ENCODE measurements at places on chromosomes 6 and 20.

- no peak for DNase-seq
Measured at GRCh38 chr6:118774581-118774980, 119.4 kb upstream of the ASF1A start.

- DNase-seq = peak; percentile 43
Measured at GRCh38 chr6:95364016-95364604, 213.2 kb upstream of the MANEA start.

- no peak for DNase-seq
Measured at GRCh38 chr6:93243231-93243778, 176.1 kb downstream of the EPHA7 start.

GRCh38 chr6:148370176-148370575 is 27.5 kb downstream of the SASH1 start:
- DNase-seq = no peak

- no peak for DNase-seq
Measured at GRCh38 chr20:55947701-55948100, 57.6 kb downstream of the CBLN4 start.

DNA sequence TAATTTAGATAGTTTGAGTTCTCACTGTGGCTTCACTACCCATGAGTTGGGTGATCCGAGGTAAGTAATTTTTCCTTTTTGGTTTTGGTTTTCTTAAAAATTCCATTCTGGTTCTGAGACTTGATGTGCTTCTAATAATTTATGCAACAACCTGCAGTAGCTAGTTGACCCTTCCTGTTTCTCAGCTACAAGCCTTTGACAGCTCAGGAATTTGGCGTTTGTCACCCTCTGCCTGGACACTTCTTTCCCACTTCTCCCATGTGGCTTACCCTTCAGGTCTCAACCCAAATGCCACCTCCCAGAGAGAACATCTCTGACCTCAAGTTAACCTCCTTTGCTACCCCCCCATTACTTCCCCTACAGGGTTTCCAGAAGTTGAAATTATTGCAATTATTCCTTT is 49.7 kb upstream of the TSHZ2 start:
- DNase-seq = no peak

GRCh38 chr20:3658019-3658715 is 5.0 kb downstream of the GFRA4 start:
- no peak for DNase-seq

DNA sequence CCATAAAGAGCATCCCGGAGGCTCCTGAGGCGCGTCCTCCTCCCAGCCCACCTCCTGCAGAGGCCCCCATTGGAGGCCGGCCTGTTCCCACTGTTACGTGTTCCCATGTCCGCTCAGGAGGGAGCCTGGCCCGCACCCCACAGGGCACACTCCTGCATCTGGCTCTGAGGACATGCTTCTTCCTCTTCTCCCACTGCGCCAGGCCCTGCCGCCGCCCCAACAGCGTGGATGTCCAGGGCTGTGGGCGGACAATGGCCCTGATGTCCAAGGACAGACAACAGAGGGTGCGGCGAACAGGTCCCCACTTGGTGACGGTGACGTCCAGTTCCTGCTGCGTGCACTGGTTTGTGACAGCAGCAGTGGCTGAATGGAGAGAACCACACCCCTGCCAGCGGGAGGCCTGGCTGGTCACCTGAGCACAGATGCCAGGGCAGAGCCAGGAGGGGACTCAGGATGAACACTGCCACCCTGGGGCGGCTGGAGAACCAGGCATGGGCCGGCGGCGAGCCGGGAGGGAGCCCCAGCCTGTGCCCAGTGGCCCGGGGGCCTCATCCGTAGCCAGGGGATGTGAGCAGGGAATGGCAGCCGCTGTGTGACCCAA is 26.6 kb downstream of the FRMD1 start:
- no peak for DNase-seq

GRCh38 chr6:24606200-24606930 is 39.6 kb downstream of the KIAA0319 start:
- no peak for DNase-seq

- DNase-seq = no peak
Measured at GRCh38 chr6:161353208-161353613, 79.3 kb upstream of the AGPAT4 start.

DNA sequence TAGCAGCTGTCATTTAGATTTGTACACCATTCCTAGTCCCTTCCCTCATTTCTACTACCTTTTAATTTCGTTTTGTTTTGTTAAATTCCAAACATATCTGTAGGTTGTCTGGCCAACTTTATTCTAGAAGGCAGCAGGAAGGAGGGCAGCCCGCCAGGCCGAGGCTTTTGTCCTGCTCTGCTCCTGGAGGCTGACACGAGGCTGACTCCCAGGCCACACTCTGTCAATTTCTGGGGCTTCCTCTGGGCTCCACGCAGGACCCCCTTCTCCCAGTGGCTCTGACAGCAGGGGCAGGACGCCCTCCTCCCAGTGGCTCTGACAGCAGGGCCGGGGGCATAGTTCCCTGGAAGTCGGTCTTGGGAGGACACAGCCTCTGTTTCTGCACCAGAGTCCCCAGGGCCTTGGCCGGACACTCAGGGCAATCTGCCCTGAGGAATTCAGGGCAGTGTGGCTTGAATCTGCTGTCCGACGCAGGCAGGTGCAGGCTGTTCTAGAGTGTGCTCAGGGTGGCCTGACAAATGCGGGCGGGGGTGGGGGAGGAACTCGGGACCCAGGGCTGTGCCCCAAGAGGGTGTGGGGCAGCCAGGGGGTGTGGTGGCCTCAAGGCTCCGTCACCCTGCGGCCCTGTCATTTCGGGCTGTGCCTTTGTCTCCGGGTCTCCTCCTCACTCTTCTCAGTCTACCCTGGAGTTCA is 11.8 kb downstream of the SMOC2 start:
- no peak for DNase-seq

- peak; percentile 73 for DNase-seq
Measured at GRCh38 chr6:42898891-42899361, 16.9 kb upstream of the PTCRA start.

DNA sequence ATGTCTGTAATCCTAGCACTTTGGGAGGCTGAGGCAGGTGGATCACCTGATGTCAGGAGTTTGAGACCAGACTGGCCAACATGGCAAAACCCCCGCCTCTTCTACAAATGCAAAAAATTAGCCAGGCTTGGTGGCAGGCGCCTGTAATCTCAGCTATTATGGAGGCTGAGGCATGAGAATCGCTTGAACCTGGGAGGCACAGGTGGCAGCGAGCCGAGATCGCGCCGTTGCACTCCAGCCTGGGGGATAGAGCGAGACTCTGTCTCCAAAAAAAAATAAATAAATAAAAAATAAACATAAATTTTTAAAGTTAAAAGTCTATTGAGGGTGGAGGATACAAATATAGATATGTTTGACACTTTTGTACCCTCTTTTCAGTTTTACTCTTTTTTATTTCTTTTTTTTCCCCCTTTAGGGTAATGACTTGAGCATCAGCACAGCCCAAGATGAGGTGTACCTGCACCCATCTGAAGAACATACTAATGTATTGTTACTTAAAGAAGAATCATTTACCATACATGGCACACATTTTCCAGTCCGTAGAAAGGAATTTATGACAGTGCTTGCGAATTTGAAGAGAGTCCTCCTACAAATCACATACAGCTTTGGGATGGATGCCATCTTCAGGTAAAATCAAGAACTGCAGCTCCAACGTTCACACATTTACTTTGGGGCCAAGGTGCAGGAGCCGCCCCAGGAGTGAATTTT is 368.9 kb downstream of the LAMA2 start:
- peak; percentile 53 for DNase-seq

- no peak for DNase-seq
Measured at GRCh38 chr6:128803911-128804310, 79.0 kb upstream of the LAMA2 start.

DNA sequence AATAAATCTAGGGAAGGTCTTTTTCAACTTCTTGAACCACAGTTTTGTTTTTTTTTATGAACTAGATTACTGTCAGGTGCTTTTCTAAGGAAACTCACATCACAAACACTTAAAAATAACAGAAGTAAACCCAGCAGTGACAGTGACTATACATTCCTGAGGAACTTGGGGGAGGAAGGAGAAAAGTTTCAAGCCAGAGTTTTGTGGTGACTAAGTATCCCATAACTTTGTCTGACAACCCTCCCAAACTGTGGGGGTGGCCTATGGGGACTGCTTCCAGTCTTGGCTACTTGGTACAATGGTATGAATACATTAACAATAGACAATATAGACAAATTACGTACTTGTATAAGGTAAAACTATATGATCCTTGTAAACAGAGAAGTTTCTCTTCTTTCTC is 202.5 kb upstream of the MAN1A1 start:
- no peak for DNase-seq

DNA sequence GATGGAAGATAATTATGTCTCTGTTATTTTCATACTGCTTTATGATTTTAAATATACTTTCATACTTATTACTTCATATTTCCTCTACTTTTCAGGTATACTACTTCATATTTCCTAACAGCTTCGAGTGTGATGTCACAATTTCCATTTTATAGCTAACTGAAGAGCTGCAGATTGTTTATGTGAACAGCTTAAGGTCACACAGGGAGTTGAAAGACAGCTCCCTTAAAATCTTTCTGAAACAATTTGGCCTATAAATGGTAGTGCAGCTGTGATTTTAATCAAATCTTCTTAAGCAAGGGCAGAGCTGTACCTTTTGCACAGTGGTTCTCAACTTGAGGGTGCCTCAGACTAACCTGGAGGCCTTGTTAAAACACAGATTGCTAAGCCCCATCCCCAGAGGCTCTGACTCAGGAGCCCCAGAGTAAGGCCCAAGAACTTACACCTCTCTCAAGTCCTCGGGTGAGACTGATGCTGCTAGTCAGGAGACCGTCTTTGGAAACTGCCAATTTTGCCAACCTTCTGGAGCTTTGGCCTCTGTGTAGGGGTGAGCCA is 347.0 kb upstream of the HSF2 start:
- DNase-seq = no peak

- DNase-seq = no peak
Measured at GRCh38 chr6:151497905-151498304, 4.1 kb downstream of the CCDC170 start.

GRCh38 chr6:20105838-20106237 is 106.4 kb downstream of the MBOAT1 start:
- no peak for DNase-seq

DNA sequence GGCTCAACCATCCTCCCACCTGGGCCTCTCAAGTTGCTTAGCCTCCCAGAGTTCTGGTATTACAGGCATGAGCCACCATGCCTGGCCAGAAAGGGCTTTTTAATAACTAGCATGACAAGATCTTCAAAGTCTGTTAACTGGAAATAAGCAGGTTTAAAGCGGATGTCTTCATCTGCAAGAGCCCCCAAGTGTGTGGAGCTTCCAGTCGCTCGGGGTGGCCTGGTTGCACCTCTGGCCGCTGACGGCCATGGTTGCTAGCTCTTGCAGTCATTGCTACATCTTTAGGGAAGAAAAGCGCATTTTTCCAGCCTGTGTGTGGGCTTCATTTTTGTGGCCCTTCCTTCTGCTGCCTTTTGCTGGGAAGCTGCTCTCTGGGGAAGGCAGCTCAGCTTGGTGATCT is 7.8 kb downstream of the ARFGAP1 start:
- no peak for DNase-seq

DNA sequence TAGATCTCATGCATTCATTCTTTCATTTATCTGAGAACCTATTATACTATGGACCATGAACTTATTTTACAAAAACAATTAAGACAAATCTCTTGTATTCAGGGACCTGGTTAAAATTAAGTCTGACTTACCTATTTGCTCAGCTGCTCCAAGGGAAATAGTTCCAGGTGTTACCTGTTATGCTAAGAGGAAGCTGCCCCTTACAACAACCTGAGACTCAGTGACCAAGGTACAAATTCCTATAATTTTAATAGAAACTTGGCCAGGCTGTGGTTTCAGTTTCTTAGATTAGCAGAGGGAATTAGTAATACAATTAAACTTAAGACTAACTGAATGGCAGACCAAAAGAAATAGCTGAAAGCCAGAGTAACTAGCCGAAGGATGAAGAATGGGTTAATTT is 48.2 kb upstream of the GMPR start:
- no peak for DNase-seq

GRCh38 chr20:23106271-23106851 is 20.2 kb upstream of the CD93 start:
- no peak for DNase-seq

GRCh38 chr6:97073903-97074302 is 149.4 kb downstream of the KLHL32 start:
- no peak for DNase-seq

DNA sequence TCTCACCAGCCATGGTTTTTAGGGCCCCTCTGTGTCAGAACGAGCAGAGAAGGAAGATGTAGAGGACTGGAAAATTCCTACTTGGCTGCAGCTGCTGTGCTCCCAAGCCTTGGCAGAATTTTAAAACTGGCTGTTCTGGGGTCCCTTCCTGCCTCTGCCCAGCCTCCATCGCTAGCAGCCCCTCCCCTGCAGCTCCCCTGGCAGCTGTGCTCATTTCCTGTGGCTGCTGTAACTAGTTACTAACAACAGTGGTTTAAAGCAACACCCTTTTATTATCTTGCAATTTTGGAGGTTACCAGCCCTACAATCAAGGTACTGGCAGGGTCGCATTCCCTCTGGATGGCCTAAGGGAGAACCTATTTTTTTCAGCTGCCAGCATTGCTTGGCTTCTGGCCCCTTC is 3.7 kb upstream of the CST11 start:
- no peak for DNase-seq

GRCh38 chr6:166589786-166590574 is 3.5 kb upstream of the RAMACL start:
- DNase-seq = no peak

- DNase-seq = no peak
Measured at GRCh38 chr6:105215506-105215905, 35.7 kb upstream of the POPDC3 start.

- DNase-seq = no peak
Measured at GRCh38 chr20:38298768-38299288, 5.1 kb upstream of the BPI start.

DNA sequence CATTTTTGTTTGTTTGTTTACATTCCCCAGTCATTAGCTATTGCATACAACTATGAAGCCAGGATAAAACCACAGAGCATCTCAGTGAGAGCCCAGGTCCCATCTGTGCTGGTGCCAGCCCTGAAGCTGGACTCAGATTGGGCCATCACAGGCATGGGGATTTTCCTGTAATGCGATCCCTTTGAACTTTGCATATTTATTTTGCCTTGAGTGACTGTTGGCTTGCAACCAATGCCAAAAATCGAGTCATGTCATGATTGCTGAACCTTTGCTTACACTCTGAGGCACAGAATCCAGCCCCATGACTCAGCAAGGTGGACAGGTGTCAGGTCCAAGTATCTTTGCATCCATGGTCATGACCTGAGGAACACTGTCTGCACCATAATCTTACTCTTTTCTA is 46.2 kb upstream of the GGTLC1 start:
- peak; percentile 34 for DNase-seq

GRCh38 chr6:137156650-137157049 is 16.8 kb downstream of the IL22RA2 start:
- no peak for DNase-seq

GRCh38 chr20:45452772-45453691 is 16.5 kb upstream of the WFDC2 start:
- no peak for DNase-seq

Measured in NCI-H1105 (cell line).